A172 (cell line): ENCODE measurements at places on chromosomes 3 and 15. TPM values are rescaled to one million over a fixed set of nuclear protein-coding genes. Genes with fewer than 3 reads are reported as not detected.

VPS18 gene
- total RNA-seq, result 39.7 and 41.7 TPM in 2 replicates

ADGRG7 gene
- total RNA-seq, result not detected in 2 replicates

CHL1 gene
- total RNA-seq, result not detected in 2 replicates

DVL3 gene
- total RNA-seq, result 36.2 and 38.3 TPM in 2 replicates

HDAC11 gene
- total RNA-seq, result 16.7 and 17.4 TPM in 2 replicates

TRPM7 gene
- total RNA-seq, result 27.7 and 31.2 TPM in 2 replicates

CCR8 gene
- not detected in 2 replicates for total RNA-seq

MYL3 gene
- total RNA-seq, result 0.57 and 1.3 TPM in 2 replicates

ITIH3 gene
- 2.2 and 3.1 TPM in 2 replicates for total RNA-seq

TMEM207 gene
- total RNA-seq, result 0.21 TPM in 1 of 2 replicates, not detected in the other

TJP1 gene
- total RNA-seq, result 26.1 and 41.7 TPM in 2 replicates

SLCO3A1 gene
- 2.8 and 4.0 TPM in 2 replicates for total RNA-seq

SIDT1 gene
- total RNA-seq, result 0.02 TPM in 1 of 2 replicates, not detected in the other

IL17RD gene
- 1.5 TPM in 2 replicates for total RNA-seq

MRPL46 gene
- 29.9 and 38.4 TPM in 2 replicates for total RNA-seq

HTR3D gene
- total RNA-seq, result not detected in 2 replicates

CCDC54 gene
- total RNA-seq, result not detected in 2 replicates

CYP1A1 gene
- 0.17 and 0.22 TPM in 2 replicates for total RNA-seq

SPINT1 gene
- total RNA-seq, result 0.22 and 1.3 TPM in 2 replicates

ZIC1 gene
- total RNA-seq, result 18.7 and 18.9 TPM in 2 replicates

IGSF11 gene
- total RNA-seq, result not detected in 2 replicates

ONECUT1 gene
- 0.05 TPM in 1 of 2 replicates, not detected in the other for total RNA-seq

ACSBG1 gene
- not detected in 2 replicates for total RNA-seq

VEPH1 gene
- total RNA-seq, result 17.1 and 25.0 TPM in 2 replicates

AMT gene
- total RNA-seq, result 0.93 and 1.8 TPM in 2 replicates

CPB1 gene
- not detected in 2 replicates for total RNA-seq

TMC3 gene
- not detected in 2 replicates for total RNA-seq

KLF15 gene
- 0.03 and 0.31 TPM in 2 replicates for total RNA-seq

COL6A5 gene
- total RNA-seq, result under 0.01 TPM in 2 replicates

TTLL13 gene
- not detected in 2 replicates for total RNA-seq

SKIC8 gene
- 71.9 and 86.4 TPM in 2 replicates for total RNA-seq

ZCWPW2 gene
- not detected in 2 replicates for total RNA-seq

PDCD6IP gene
- 132 and 156 TPM in 2 replicates for total RNA-seq

ARL6 gene
- 14.4 and 31.3 TPM in 2 replicates for total RNA-seq

MEIS2 gene
- total RNA-seq, result 98.3 and 106 TPM in 2 replicates

ZNF80 gene
- not detected in 2 replicates for total RNA-seq

STAB1 gene
- total RNA-seq, result 0.12 TPM in 1 of 2 replicates, not detected in the other

FAM98B gene
- total RNA-seq, result 4.5 and 5.1 TPM in 2 replicates

GCSAM gene
- not detected in 2 replicates for total RNA-seq

KIAA1143 gene
- 27.0 and 28.2 TPM in 2 replicates for total RNA-seq

NLGN1 gene
- 0.50 and 0.72 TPM in 2 replicates for total RNA-seq
